Right renal cortex interstitium (tissue), 3 donors: ENCODE measurements at places on chromosomes 7 and 10. TPM values are rescaled to one million over a fixed set of nuclear protein-coding genes. Genes with fewer than 3 reads are reported as not detected.

Gene GJD4
- polyA plus RNA-seq = not detected

Gene PTF1A
- polyA plus RNA-seq = not detected

Gene KIAA1217
- 84.0 TPM for polyA plus RNA-seq

Gene CYP2C19
- not detected for polyA plus RNA-seq

Gene CLEC5A
- 0.26 TPM for polyA plus RNA-seq

Gene PIP
- polyA plus RNA-seq = not detected

Gene C10orf67
- polyA plus RNA-seq = 2.3 TPM

Gene MBL2
- polyA plus RNA-seq = not detected

Gene SLC25A28
- 35.6 TPM for polyA plus RNA-seq

Gene MYL7
- 12.5 TPM for polyA plus RNA-seq

GRCh38 chr7:87982116-87982515, 48.1 kb downstream of the ADAM22 start:
- DNase-seq = no peak

- DNase-seq = no peak
These were observed 27.0 kb downstream of the BLNK start for GRCh38 chr10:96244354-96244753.

GRCh38 chr10:97464226-97464625, 18.3 kb downstream of the ZDHHC16 start:
- DNase-seq = no peak

- DNase-seq = no peak
These were observed 1.6 kb downstream of the DPYSL4 start for GRCh38 chr10:132188331-132188730.

DNA sequence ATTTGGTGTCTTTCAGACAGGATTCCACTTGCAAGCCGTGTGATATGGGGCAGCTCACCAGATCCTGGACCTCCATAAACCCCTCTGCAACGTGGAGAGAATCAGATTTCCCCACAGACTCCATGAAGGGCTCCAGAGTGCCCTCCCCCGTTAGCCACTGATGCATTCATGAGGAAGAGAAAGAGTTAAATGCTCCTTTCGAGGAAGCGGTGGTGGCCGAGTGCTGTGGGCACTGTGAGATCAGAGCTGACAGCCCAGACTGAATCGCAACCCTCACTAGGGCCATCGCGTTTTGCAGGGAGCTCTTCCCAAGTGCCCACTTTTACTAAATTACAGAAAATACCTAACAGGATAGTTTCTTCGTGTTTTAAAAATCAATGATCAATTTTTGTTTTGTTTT, 226.3 kb upstream of the ZNF32 start:
- no peak for DNase-seq

DNA sequence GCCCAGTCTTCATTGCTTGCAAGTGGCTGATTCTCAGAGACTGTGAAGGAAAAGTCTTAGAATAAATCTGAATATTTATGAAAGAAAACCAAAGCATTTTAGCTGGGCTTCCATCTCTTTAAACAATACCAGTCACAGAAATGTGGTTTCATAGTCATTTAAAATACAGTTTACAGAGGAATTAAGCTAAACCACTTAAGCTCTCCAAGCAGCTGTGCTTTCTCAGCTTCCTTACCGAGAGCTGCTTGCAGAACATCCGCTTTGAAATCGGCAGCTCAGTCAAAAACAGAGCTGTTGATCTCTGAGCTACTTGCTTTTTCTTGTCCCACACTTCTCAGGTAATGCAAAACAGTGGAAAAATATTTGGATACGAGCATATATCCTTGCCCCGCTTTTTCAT, 134.5 kb downstream of the DYNC1I1 start:
- DNase-seq = no peak

DNA sequence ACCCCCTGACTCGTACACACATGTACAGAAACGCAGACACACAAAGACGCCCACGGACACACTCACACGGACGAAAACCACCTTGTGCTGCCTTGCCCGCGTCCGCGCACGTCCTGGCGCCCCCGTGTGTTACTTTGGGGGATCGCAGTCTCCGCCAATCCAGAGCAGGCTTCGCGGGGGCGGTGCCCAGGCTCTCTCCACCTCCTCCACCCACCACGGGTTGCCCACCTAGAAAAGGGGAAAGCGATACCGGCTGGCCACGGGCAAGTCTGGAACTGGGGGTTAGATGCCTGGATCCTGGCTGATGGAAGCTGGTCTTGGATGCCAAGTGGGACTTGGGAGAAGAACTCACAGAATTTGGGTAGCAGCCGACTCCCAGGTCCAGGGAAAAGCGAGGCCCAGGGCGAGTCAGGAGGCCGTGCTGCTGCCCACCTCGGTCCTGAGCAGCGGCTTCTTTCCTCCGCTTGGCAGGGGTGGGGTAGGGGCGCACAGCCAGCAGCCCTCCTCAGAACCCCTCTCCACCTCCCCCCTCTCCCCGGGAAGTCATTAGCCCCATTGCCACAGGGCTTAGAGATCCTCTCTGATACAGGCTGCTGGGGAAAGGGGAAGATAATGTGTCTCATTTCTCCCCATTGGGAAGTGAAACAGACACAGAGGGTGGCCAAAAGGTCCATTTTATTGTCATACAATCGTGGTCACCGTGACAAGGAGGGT, 4.6 kb upstream of the VGF start:
- DNase-seq = no peak

GRCh38 chr10:124898471-124898870, 43.5 kb upstream of the ZRANB1 start:
- no peak for DNase-seq

- DNase-seq = no peak
These were observed 4.4 kb downstream of the CALML3 start for GRCh38 chr10:5528989-5529701.

DNA sequence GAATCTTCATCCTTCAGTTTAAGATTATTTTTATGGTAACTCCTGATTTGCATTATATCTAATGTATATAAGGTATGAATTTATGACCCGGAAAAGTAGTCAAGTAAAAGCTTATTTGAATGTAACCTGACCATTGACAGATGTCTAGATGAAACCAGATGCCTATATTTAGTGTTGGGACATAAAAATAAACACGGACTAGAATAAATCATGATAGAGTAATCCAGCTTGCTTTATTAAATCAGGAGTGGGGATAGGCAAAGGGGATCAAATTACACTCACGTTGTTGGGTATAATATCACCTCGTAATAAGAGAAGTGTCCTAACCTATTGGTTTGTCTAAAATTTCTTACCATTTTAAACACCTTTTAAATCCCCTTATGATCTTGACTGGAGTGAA, 244.6 kb downstream of the AGMO start:
- DNase-seq = no peak

GRCh38 chr7:156220078-156220605, 407.9 kb upstream of the SHH start:
- no peak for DNase-seq

- no peak for DNase-seq
These were observed 62.1 kb upstream of the PRKAR2B start for GRCh38 chr7:106982415-106982814.

GRCh38 chr7:129947701-129948100, 5.1 kb downstream of the UBE2H start:
- no peak for DNase-seq

- no peak for DNase-seq
These were observed 1.3 kb upstream of the ERCC6 start for GRCh38 chr10:49540056-49540797.

- DNase-seq = no peak
These were observed 139.0 kb downstream of the TPST1 start for GRCh38 chr7:66344166-66344565.

GRCh38 chr7:28263622-28264271, 83.2 kb upstream of the JAZF1 start:
- no peak for DNase-seq

DNA sequence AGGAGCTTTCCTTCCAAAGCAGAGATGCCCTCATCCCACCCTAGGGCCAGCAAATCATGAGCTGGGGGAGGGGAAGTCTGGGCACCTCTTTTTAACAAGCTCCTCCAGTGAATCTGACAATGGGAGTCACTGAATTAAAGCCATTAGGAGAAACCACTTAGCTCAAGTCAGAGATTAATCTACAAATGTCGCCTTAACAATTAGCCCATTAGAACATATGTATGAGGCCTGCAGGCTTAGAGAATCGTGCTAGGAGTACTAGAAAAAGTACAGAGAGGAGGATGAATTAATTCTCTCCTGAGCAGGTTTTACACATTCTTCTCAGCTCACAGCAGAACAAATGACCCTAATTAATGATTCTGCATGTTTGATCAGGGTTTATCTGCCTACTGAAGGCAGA, 381.3 kb downstream of the KCNMA1 start:
- DNase-seq = no peak

GRCh38 chr7:36781011-36781738, 56.9 kb upstream of the AOAH start:
- no peak for DNase-seq
